ENCODE measurements at places on chromosomes 13 and 19.

DNA sequence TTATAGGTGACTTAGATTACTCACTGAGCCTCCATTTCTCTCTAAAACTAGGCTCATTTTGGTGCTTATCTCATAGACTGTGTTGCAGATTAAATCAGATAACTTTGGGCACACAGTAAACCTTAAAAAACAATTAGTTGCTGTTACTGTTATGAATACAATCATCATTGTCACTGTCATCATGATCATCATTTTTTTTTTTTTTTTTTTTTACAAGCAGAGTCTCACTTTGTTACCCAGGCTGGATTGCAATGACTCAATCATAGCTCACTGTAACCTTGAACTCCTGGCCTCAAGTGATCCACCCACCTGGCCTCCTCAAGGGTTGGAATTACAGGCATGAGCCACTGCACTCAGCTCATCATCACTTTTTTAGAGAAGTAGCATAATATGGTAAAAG is 60.0 kb downstream of the VWA8 start:
- peaks cover 10% of the 10 kb centered on the region for H3K36me3 ChIP-seq
- DNase-seq = no peak
- H3K4me3 ChIP-seq = no peak overlapping the region
- H3K4me1 ChIP-seq = peaks cover 2% of the 10 kb centered on the region
- H3K27me3 ChIP-seq = no peaks in the 10 kb centered on the region
- no peak overlapping the region for H3K27ac ChIP-seq

DNA sequence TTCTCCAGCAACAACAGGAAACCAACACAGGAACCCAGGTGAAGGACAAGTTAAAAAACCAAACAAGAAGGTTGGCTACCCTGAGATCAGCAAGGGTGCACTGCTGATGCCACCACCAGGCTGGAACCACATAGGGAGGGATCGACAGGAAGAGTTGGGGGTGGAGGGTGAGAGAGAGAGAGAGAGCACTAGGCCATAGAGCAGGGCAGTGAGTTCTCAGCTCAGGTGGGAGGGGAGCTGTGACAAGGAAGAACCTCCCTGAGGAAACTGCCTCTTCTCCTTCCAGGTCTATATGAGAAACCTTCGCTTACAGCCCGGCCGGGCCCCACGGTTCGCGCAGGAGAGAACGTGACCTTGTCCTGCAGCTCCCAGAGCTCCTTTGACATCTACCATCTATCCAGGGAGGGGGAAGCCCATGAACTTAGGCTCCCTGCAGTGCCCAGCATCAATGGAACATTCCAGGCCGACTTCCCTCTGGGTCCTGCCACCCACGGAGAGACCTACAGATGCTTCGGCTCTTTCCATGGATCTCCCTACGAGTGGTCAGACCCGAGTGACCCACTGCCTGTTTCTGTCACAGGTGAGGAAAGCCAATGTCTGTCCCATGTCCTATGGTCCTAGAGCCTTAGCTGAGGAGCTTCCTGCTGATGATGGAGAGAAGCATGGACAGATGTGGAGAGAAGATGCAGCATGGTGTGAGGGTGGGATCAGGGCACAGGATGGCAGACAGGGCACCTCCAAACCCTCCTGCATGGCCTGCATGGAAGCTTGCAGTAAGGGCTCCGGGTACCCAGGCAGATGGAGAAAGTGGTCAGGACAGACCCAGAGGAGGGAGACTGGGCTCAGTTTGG is 2.5 kb downstream of the KIR2DL4 start:
- H3K27ac ChIP-seq = no peak overlapping the region
- H3K4me1 ChIP-seq = no peaks in the 10 kb centered on the region
- DNase-seq = no peak
- no peaks in the 10 kb centered on the region for H3K27me3 ChIP-seq
- peaks cover 18% of the 10 kb centered on the region for H3K36me3 ChIP-seq
- no peak overlapping the region for H3K4me3 ChIP-seq

- no peaks in the 10 kb centered on the region for H3K4me1 ChIP-seq
- H3K4me3 ChIP-seq = no peak overlapping the region
- 0 out of 2 replicates have a peak, but pooled peaks cover 5% of the 10 kb centered on the region for H3K36me3 ChIP-seq
- no peak overlapping the region for H3K27ac ChIP-seq
Observed at GRCh38 chr13:39149896-39150295, 111.6 kb downstream of the NHLRC3 start.

DNA sequence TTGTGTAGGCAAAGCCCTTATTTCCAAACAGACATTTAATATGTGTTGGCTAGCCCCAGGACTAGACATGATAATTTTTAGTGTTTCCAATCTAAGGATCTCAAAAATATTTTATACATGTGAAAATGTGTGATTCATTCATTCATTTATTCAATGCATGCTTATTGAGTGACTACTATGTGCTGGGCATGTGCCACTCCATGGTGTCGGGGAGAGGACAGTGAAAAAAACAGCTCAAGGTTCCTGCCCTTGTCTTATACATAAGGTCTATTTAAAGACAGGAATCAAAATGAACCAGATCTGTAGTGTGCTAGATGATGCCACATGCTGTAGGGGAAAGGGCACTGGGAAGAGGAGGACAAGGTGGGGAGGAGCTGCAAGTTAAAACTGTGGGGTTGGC is 36.5 kb downstream of the GJA3 start:
- H3K27ac ChIP-seq = no peak overlapping the region
- peaks cover 3% of the 10 kb centered on the region for H3K4me1 ChIP-seq
- H3K36me3 ChIP-seq = no peaks in the 10 kb centered on the region

GRCh38 chr19:48992581-48993174 is 431 bp downstream of the GYS1 start:
- H3K36me3 ChIP-seq = peaks cover 30% of the 10 kb centered on the region
- peak; percentile 34 for DNase-seq
- no peaks in the 10 kb centered on the region for H3K27me3 ChIP-seq
- peak overlapping the region; percentile 93 for H3K4me3 ChIP-seq
- H3K27ac ChIP-seq = no peak overlapping the region
